ENCODE measurements at places on chromosomes 1 and 21.

GRCh38 chr1:101002551-101002950, 23.0 kb downstream of the DPH5 start:
- peak; percentile 68 for DNase-seq

DNA sequence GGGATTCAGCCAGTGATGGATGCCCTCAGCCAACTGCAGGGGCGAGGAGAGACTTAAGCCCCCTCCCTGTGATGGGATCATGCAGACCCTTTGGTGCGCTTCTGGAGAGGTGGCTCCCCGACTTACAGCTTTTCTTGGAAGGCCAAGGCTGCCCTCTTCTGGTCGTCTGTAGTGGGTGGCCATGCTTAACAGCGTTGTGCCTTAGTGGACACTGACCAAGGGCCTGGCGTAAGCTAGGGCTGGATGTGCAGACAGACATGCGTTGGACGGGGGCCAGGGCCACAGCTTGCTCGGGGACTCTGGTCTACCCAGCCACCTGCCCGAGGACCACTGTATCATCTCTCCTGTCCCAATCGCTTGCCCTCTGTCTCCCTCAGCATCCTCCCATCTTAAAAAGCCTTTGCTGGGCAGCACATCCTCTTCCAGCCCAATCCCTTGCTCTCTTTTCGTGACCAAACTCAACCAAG, 5.5 kb downstream of the AZIN2 start:
- DNase-seq: peak; percentile 59

DNA sequence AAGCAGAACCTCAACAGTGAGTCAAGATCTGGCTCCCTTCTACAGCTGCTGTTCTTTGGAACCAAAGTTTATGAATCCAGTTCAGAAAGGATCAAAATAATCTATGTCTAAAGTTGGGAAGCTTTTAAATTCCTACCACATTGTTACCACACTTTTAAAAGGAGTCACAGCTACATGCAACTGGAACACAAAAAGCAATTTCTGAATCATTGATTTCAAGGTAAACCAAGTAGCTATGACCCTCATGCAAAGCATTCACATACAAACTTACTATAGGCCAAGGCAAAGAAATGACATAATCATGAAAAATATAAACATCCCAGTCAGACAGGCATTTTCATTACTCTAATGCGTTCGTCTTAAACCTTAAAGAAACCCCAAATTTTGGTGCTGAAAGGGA, 3.5 kb downstream of the SIPA1L2 start:
- DNase-seq: no peak

GRCh38 chr1:46719689-46720088, 775 bp upstream of the EFCAB14 start:
- no peak for DNase-seq

DNA sequence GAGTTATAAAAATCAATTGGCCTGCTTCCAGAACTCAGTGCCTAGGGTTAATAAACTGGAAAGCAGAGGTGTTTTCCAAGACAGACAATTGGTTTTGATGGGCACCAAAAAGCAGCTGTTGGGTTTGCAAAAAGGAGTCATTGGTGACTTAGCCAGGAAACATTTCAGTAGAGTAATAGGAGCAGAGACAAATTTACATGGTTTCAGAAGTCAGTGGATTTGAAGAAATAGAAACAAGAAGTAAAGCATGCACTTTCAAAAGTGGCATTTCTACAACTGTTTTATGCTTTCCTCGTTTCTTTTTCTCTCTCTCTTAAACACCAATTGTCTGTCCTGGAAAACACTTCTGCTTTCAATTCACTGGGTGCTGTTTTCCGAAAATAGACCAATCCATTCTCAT, 87.8 kb downstream of the GLUL start:
- no peak for DNase-seq
